Naive B cell (primary cell): ENCODE measurements at places on chromosomes 4 and X. TPM values are rescaled to one million over a fixed set of nuclear protein-coding genes. Genes with fewer than 3 reads are reported as not detected.

DNA sequence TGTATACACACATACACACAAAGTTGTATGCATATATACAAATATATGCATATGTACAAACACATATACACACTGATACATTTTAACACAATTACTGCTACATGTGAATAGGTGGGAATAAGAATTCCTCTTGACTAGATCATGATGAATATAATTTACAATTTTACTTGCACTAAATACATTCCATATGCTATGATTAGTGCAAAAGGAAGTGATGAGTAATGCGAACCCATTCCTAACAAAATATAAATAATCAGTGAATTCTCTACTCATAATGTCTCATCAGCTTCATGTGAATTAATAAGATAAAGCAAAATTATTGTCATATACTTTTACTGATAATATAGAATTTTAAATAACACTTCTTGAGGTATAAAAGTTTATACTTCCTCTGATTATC, 1077.3 kb upstream of the PCDH10 start:
- no peak for DNase-seq

DNA sequence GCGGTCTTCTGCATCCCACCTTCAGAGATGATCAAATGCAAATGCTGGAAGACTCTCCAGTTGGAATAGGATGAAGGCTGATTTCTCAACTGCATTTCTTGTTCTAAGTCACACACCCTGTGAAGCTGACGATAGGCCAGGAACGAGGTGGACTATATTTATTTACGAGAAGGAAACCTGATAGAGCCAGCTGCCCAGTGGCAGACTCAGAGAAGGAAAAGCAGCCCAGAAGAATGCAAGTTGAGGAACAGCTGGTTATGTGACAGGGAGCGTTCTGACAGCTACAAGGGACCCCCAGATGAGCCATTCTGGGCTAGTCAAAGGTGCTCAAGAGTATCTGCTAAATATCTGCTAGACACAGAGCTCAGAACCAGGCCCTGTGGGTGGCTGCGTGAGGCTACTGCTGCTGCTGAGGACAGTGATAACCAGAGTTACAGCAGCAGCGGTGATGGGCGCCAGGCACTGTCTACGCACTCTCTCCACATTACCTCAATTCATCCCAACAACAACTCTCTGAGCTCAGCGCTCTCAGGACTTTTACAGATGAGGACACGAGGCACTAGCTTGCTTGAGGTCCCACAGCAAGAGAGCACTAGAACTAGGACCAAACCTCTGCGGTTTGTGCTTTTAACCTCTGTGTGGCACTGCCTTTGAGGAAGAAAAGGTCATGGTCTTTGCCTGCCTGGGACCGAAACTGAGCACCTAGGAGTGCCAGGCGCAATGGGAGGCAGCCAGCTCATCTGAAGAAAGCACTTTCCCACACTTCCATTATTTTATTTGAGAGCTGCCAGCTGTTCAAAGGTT, 69.0 kb downstream of the GATB start:
- no peak for DNase-seq

DNA sequence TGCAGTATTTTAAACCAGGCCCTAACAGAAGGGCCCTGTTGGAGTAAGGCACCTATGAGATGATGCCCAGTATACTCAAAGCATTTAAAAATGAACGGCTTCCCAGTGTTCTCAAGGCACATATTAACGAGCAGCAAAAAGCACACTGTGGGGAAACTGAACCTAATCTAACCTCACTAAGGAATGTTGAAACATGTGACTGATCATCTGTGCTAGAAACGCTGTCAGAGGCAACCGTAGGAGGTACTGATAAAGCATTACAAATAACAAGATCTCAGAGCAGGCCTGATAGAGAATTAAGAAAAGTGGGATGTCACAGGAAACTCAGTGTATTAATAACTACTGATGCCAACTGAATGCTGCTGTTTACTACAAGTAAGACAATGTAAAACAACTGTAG, 24.0 kb downstream of the ASB9 start:
- no peak for DNase-seq

Gene POF1B
- polyA plus RNA-seq: not detected

DNA sequence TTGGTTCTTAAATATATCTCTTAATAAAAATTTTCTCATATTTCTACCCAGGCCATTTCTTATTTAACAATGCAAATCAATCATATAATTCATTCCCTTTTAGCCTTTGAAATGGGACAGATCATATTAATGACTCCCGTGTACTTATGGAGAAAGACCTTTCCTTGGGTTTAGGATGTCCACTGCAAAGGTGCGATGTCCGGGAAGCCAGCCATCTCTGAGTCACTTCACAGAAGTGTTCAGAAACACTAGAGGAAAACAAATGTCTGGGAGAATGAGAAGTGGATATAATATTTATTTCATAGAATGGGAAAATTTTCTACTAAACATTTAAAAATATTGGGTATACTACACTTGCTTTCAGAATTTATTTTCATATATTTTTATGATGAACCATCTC, 15.3 kb downstream of the INTU start:
- DNase-seq: no peak

DNA sequence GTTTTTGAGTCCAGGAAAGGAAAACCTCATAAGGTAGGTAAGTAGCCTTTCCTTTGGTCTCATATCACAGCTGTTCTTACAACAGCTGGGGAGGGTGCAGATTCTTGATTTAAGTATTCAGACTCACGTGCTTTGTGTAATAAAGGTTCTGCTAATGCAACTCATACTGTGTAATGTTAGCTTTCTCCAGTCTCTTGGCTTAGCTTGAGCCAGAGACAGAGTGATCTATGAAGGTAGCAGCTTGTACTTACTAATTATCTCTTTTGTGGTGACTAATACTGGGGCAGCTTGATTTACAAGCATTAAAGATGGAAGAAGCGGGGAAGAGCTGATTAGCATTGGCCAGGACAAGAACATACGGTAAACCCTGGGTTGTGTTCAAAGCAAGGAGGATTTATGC, 80.3 kb downstream of the LNX1 start:
- no peak for DNase-seq
